HTR-8/SVneo (cell line): ENCODE measurements at places on chromosomes 3 and 15.

DNA sequence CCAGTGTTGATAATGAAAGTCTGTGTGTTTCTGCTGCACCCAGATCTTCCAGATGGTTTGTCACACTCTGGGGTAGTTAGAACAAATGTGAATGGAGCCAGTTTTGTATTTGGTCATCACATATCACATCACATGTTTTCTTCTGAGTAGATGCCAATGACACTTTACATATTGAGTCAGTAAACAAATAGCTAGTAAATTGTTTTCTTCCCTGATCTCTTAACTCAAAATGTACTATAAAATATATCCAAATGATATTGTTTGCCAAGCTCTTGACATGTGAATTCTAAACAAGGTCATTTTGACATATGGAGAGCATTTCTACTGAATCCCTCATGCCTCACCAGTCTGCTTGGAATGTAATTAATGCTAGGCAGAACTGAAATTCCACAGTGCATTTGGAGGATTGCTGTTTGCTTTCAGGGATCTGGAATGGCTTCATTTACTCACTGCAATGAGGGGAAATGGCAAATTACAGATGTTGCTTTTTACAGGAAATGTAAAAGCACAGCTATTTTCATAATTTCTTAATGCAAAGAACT is 45.0 kb downstream of the PDHB start:
- no peak for DNase-seq

- no peak for DNase-seq
Observed at GRCh38 chr15:57122080-57122840, 203.8 kb downstream of the TCF12 start.

GRCh38 chr3:5616873-5617272 is 429.4 kb downstream of the EDEM1 start:
- no peak for DNase-seq

DNA sequence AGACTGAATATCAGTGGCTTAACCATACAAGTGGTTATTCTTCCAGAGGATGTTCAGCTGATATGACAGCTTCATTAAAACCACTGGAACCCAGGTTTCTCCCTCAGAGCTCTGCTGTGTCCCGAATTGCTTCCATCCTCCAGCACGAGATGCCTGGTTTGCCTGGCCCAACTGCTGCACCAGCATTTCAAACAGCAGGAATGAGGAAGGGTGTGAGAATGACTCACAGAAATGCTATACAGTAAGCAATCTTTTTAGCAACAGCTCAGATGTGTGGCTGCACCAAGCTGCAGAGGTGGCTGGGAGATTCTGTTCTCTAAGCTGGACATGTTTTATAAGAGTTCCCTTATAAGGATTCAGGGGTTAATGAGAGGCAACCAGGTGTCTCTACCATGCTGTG is 271.0 kb downstream of the GABRG3 start:
- DNase-seq: no peak

GRCh38 chr15:85891470-85891869 is 96.7 kb upstream of the KLHL25 start:
- no peak for DNase-seq

- DNase-seq: no peak
Observed at GRCh38 chr15:57422113-57422754, 45.9 kb downstream of the CGNL1 start.

DNA sequence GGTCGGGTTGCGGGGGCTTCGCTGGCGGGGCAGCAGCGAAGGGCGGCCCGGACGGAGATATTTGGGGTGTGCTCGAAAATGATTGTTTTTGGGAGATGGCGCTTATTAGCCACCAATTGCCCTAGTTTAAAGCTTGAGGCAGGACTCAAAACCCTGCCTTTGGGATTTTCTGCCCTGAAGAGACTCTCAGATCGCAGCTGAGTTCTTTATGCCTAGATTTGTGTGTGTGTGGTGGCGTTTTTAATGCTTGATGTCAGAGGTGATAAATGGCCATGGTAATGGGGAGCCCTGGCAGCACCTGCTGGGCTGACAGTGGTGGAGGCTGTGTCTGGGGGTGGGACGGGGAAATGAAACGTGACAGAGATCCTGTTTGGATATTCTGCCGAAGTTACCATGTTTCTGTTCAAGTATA is 604 bp downstream of the KCTD6 start:
- no peak for DNase-seq

DNA sequence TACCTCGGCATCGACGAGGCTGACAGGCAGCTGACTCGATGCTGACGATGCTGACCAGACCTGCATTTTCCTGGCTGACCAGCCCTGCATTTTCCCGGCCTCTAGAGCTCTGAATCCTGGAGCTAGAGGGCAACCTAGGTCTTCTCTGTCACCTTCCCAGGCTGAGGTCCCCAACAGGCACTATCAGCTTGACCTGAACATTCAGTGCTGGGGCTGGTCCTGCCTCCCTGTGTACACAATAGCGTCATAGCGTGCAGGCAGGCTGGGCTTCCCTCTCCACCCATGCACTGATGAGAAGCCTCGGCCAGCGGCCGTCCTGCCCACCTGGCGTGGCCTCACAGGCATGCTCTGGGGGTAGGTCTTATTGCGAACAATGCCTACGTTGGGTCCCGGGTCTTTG is 62.3 kb upstream of the SNRPA1 start:
- no peak for DNase-seq

GRCh38 chr15:96170979-96171739 is 159.3 kb upstream of the NR2F2 start:
- no peak for DNase-seq

GRCh38 chr15:56523521-56523920 is 58.6 kb upstream of the MNS1 start:
- no peak for DNase-seq

- no peak for DNase-seq
Observed at GRCh38 chr3:126398423-126399350, 4.0 kb downstream of the CFAP100 start.

- no peak for DNase-seq
Observed at GRCh38 chr15:72047020-72047419, 70.9 kb downstream of the MYO9A start.

DNA sequence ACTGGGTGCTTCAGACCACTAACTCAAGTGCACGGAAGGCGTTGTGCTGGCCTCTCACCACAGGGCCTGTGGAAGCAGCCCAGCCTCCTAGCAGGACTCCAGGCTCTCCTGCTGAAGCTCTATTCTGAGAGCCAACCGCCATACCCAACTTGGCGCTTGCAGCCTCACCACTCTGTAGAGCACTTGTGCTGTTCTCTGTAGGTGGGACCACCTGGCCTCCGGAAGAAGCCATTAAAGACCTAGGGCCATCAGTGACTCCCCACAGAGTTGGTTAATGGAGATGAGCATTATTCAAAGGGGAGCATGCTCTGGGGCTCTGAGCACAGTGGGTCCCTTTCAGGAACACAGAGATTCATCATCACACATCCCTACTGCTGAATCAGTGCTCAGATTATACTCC is 50.9 kb downstream of the C3orf85 start:
- DNase-seq: no peak

DNA sequence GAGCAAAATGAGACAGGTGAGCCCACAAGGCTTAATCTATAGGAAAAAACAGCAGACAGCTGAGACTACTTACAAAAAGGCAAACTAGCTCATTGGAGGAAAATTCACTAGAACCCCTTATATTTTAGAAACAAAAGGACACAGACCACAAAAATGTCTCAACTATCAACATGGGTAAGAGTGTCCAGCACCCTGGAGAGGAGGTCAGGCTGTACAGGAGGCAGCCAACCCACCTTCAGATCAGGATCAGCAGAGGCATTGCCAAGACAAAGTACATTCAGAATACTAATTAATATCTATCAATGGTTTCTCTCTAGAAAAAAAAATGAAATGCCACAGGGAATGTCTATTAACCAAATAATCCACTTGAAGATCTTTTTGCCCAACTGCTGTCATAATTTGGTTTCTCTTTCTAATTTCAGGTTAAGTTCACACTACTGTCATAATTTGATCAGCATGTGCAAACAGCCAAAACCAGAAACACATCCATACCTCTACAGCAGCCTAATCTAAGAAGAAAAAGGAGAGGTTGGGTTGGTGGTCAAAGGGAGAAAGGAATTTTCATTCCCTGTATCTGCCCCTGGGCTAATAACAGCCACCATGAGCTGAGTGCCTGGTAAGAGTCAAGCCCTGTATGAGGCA is 26.0 kb upstream of the THBS1 start:
- DNase-seq: no peak

DNA sequence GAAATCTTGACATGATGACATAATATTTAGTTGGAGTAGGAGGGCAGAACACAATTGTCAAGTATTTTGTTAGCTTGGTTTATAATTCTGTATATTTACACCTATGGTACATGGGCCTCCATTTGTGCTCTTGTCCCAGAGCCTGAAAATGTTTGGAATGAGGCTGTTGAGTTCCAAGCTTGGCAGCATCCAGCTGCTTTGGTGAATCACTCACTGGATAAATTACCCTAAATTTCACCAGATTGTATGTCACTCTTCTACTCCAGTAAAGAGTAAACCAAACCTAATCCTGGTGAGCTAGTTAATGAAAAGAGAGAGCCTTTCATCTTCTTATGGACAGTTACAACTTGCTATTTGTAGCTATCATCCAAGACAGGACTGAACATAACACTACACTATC is 928.7 kb downstream of the DIPK2A start:
- DNase-seq: no peak

DNA sequence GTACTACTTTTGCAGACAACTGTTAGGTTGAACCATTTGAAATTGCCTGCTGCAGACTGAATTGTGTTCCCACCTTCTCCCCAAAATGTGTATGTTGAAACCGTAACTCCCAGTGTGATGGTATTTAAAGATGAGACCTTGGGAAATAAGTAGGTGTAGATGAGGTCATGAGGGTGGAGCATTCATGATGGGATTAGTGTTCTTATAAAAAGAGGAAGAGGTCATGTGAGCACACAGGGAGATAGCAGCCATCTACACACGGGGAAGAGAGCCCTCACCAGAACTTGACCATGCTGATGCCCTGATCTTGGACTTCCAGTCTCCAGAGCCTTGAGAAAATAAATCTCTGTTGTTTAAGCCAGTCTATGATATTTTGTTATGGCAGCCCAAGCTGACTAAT is 17.4 kb upstream of the FHIT start:
- DNase-seq: no peak

GRCh38 chr3:195076981-195077610 is 193.9 kb downstream of the XXYLT1 start:
- DNase-seq: no peak

DNA sequence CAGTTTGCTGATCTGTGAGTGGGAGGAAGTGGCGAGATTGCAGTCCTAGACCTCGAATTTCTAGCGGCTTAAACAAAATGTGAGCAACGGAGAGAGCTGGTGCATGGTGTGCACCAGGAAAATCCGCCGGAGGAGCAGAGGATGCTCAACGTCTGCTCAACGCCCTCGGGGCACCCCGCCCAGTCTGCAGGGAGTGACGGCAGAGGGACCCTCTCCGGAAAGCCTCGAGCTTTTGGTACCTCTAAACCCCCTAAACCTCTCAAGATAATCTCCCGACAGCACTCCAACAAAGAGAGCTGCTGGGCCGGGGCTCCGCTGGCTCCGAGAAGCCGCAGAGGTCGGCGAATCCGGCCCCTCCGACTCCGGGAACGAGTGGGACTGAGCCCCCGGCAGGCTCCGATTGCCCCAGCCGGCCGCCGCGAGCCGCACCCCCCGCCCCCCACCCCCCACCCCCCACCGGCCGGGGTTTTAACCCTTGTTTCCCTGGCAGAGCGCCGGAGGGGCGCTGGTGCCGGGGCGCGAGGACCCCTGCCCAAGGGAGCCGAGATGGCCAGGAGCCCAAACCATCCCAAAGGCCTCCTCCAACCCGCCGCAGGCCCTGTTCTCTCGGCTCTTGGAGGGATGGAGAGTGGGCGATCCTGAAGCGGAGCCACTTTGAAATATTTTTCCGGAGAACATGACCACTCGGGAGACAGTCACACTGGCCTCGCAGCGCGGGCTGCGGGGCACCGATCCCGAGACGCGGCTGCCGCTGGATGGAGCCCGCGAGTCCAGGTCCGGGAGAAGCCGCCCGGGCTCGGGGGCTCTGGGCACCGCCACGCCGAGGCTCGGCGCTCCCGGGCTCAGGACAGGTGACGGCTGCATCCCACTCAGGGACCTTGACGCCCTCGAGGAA is 1.5 kb downstream of the MEGF11 start:
- DNase-seq: peak; percentile 75

DNA sequence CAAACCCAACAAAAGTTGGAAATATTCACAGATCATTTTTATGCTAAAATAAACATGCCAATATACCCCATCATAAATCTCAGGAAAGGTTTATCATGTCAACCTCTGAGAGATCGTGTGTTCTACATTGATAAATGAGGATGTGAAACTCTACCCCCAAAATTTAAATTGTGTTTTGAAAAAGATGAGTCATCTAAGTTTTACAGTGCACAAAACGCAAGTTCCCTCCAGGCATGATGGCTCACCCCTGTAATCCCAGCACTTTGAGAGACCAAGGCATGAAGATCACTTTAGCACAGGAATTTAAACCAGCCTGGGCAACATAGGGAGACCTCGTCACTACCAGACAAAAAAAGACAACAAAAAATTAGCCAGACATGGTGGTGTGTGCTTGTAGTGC is 1487.0 kb upstream of the GBE1 start:
- peak; percentile 1 for DNase-seq

- DNase-seq: no peak
Observed at GRCh38 chr3:128001576-128001975, 50.7 kb upstream of the SEC61A1 start.

- no peak for DNase-seq
Observed at GRCh38 chr15:44525018-44525417, 11.9 kb upstream of the EIF3J start.

- no peak for DNase-seq
Observed at GRCh38 chr3:140363801-140364200, 314.1 kb upstream of the TRIM42 start.
